ENCODE measurements at places on chromosomes 7 and 10.

- DNase-seq, result no peak
Observed at GRCh38 chr10:44968500-44969400, 9.1 kb downstream of the RASSF4 start.

DNA sequence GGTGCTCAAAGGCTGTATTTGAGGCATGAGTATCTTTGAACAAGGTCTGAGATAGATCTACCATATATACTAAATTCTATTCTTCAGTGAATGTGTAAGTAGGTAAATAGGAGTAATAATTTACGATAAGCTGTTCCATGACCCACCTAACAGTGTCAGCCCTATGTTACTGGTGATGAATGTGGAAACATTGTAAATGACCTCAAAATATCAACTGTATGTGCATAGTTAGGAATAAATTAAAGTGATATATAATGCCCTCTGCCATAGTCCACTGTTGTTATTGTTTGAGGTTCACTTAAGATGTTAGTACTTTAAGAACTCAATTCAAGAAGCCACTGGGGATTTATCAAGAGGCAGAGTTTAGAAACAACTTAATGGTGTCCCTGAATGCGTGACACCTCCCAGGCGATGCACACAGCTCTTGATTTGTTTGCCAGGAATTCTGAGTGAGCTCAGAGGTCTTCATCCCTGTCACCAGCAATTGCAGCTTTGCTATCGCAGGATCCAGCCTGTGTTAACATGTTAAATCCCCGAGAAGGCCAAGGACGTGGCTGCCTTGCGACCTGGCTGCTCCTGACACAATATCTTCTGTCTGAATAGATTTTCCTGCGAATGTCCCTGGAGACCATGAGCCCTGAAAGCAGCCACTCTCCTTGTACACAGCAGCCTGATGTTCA lies 104.9 kb downstream of the KLF6 start:
- no peak for DNase-seq

- no peak for DNase-seq
Observed at GRCh38 chr7:29596593-29597178, 33.1 kb downstream of the PRR15 start.

- peak; percentile 96 for DNase-seq
Observed at GRCh38 chr10:3468919-3469638, 296.5 kb upstream of the PITRM1 start.

DNA sequence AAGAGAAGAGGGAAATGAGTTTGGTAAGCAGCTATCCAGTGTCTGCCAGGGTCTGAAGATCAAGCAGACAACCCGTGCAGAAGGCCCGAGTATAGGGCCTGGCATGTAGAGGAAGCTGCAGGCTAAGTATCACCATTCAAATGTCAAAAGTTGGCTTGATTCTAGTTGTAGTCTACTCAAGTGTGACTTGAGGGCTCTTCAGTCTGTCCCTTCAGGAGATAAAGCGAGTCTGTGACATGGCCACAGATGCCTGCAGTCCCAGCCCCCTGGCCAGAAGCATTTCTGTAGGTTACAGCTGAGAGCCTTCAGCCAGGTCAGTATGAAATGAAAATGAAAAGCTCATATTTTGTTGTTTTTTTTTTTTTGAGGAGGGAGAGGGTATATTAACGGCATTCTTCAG lies 97.8 kb upstream of the EEPD1 start:
- no peak for DNase-seq

- no peak for DNase-seq
Observed at GRCh38 chr7:7354674-7355073, 172.3 kb downstream of the C1GALT1 start.

DNA sequence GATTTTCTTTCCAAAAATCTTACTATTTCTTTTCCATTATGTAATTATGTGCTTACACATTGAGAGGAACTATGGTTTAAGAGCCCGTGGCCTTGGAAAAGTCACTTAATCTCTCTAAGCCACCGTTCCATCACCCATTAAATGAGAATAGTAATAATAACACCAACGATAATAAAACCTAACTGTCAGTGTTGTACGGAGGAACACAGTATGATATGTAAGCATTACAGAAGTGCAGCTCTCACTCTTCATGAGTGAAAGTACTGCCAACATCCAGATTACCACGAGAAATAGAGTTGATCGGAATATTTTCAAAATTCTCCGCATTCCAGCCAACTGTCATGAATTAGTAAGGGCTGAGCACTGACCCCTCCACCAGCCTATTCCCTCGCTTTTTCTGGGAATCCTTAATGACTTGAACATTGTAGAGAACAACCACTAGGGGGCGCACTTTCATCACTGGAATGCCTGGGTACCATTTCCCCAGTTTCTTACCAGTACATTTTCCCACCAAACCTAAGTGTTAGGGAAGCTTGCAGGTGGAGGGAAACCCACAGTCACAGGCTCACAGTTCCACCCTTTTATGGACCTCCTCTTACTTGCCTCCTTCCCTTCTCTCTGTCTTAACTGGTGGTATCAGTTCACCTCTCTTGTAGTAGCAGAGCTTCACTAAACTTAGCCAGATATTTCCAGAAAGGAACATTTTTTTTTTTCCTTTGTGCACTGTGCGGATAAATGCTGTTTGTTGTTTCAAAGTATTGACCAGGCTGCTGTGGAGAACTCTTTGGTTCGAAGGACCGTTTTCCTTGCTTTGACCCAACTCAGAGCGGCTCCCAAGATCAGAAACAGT lies 27.8 kb downstream of the NKX2-3 start:
- peak; percentile 55 for DNase-seq

GRCh38 chr7:142960955-142961512 lies 1.1 kb downstream of the KEL start:
- no peak for DNase-seq

GRCh38 chr10:69638642-69639041 lies 8.6 kb downstream of the FAM241B start:
- DNase-seq, result no peak

GRCh38 chr7:15581352-15581951 lies 19.6 kb upstream of the AGMO start:
- no peak for DNase-seq

GRCh38 chr10:76779796-76780301 lies 857.8 kb downstream of the KCNMA1 start:
- DNase-seq, result no peak

GRCh38 chr7:80493121-80493849 lies 18.6 kb downstream of the GNAT3 start:
- no peak for DNase-seq

DNA sequence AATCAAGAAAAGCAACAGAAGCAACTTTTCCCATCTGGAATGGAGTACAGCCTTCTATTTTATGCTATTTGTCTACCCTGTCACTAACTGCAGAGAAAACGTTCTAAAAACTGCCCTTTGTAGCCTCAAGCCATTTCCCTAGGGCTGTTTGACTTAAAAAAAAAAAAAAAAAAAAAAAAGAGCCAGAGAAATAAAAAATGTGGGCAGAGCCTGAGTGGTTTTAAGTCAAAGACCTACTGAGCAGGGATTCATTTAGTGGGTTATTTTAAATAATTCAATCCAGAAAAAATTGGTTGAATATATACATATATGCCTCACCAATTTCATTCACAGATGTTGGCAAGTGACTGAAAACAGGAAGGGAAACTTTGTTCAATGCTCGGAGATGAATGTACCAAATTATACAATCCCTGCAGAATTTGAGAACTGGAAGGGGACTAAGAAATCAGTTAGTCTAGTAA lies 75.2 kb downstream of the PPP1R3C start:
- DNase-seq, result no peak

- no peak for DNase-seq
Observed at GRCh38 chr10:8102708-8103401, 48.4 kb downstream of the GATA3 start.

- DNase-seq, result no peak
Observed at GRCh38 chr10:106224676-106225075, 939.8 kb downstream of the SORCS1 start.

DNA sequence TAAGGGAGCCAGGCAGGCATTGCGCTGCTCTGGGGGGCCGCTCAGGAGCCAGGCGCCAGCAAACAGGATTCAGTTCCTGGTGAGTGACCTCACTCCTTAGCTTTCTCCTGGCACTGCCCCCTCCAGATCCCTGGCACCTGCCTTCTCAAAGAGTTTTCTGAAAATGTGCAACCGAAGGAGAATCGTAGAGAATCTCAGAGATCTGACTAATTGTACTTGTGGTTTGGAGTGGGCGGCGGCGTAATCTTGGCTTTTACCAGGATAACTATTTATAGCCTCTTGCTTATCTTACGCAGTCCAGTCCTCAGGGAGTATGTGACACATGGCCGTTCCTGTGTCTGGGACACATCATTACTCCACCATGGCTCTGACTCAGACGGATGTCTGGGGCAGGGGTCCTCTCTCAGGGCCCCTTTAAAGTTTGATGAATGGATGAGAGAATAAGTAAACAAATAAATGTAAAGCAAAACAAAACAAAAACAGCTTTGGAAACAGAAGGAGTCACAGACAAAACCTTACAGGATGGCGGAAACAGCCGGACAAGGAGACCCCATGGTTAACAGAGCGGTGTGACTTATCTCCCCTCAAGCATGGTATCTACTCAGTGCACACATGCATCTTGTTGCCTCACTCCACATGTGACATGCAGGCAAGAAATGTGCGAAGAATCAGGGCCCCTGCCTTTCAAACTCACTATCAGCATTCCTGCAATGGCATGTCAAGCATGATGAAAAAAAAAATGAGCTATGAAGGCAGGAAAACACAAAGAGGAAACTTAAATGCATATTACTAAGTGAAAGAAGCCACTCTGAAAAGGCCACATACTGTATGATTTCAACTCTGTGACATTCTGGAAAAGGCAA lies 99.7 kb downstream of the TNS3 start:
- peak; percentile 95 for DNase-seq

GRCh38 chr7:14351167-14351566 lies 361.7 kb upstream of the ETV1 start:
- DNase-seq, result no peak

DNA sequence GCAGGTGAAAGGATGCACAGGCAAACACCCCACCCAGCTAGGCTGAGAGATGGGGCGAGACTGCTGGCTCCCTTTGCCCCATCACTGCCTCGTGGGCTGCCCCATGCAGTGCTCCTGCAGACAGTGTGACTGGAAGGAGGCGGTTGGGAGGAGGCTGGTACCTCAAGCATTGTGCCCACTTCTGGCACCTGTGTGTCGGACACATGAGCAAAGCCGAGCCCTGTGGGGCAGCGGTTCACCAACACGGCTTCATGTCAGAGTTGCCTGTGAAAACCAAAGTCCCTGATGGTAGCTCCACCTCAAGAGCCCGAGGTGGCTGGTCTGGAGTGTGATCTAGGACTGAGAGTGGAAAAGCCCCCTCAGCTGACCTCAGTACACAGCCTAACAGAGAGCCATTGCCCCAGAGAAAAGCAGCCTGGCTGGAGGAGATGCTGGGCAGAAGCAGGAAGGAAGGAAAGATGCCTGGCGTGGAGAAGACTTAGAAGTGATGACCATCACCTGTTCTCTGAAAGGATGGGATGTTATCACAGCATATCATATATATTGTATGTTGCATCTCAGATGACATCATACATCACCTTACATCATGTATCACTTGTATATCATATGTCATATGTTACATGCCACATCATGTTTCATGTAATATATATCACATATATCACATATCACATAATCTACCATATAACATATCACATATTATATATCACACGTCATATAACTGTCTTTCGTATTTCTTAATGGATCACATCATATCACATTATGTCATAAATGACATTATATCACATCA lies 75.6 kb downstream of the ADCY1 start:
- no peak for DNase-seq

GRCh38 chr7:86158111-86158510 lies 485.6 kb upstream of the GRM3 start:
- no peak for DNase-seq

GRCh38 chr10:110568055-110568735 lies 700 bp downstream of the SMC3 start:
- peak; percentile 22 for DNase-seq
